B cell (primary cell): ENCODE measurements at places on chromosomes 5 and 9.

- no peaks in the 10 kb centered on the region for H3K4me1 ChIP-seq
- peak; percentile 10 for DNase-seq
- H3K36me3 ChIP-seq, result no peaks in the 10 kb centered on the region
- H3K4me3 ChIP-seq, result no peak overlapping the region
- H3K27me3 ChIP-seq, result no peaks in the 10 kb centered on the region
- H3K27ac ChIP-seq, result no peak overlapping the region
These were observed 91.4 kb upstream of the RANBP6 start for GRCh38 chr9:6106711-6107339.

DNA sequence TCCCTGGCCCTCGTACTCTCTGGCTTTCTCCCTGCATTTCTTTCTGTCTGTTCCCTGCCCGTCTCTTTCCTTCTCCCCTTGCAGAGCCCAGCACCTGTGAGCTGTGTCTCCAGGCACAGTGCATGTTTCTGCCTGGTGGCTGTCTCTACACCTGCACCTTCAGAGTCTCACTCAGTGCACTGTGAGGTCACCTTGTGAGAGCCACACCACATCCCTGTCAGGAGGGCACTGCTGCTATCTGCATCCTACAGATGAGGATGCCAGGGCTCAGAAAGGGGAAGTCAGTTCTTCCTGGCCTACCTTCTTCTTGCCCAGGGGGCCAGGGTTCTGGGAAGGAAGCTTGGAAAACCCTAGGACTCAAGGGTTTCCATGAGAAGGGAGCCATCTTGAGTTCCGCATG, 69.7 kb upstream of the NEURL1B start:
- H3K27me3 ChIP-seq, result no peaks in the 10 kb centered on the region
- DNase-seq, result no peak
- H3K36me3 ChIP-seq, result no peaks in the 10 kb centered on the region
- H3K4me1 ChIP-seq, result no peaks in the 10 kb centered on the region

DNA sequence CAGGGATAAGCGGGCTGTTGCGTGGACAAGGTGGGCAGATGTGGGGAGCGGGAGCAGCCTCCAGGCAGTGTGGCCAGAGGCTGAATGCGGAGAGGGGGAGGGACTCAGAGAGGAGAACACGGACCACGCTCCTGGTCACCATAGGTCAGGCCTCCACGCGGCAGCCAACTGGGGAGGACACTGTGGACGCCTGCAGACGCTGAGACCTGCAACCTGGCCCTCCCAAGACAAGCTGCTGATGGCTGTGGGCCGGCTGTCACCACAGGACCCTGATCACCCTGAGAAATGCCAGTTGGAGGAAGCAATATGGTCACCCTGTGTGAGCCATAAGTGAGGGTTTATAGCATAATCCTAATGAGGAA, 16.8 kb downstream of the LPCAT1 start:
- no peak for DNase-seq
- H3K4me1 ChIP-seq, result peaks cover 45% of the 10 kb centered on the region
- peak overlapping the region; percentile 71 for H3K27ac ChIP-seq

DNA sequence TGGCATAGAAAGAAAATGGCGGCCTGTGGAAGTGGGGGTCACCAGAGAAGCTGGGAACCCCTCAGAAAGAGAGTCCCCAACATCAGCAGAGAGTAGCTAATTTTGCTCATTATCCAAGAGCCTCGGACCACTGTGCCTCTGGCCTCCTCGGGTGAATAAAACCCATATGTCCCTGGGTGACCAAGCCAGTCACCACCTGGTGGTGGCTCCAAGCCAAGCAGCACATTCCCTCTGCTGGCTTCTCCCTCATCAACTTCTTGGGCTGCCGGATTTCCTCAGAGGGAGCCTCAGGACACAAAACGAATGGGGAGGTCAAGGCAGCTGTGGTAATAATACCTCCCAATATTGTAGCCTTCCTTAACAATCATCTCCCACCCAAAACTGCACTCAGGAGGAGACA, 242.5 kb downstream of the NFIB start:
- H3K36me3 ChIP-seq, result no peaks in the 10 kb centered on the region
- H3K4me3 ChIP-seq, result no peak overlapping the region
- no peaks in the 10 kb centered on the region for H3K4me1 ChIP-seq
- H3K27me3 ChIP-seq, result no peaks in the 10 kb centered on the region
- H3K27ac ChIP-seq, result no peak overlapping the region

DNA sequence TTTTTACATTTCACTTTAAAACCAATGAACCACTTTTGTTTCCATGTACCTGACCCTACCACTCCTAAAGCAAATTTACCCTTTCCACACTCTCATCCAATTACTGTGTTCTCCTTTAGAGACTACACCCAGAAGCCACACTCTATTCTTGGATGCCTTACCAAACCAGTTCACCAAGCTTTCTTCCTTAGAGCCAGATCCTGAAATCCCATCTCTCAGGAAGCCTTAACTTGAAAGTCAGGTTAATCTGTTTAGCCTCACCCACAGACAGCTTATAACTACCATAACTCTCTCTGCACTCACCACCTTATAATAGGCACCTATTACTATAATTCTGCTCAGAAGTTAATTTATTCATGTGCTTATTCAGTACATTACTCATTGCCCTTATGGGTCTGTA, 4.3 kb downstream of the CSNK1A1 start:
- no peak for DNase-seq
- H3K27me3 ChIP-seq, result no peaks in the 10 kb centered on the region
- H3K4me1 ChIP-seq, result peaks cover 30% of the 10 kb centered on the region
- peaks cover 4% of the 10 kb centered on the region for H3K36me3 ChIP-seq

GRCh38 chr9:114629563-114630090, 18.5 kb downstream of the TMEM268 start:
- H3K36me3 ChIP-seq, result peaks cover 19% of the 10 kb centered on the region
- no peak overlapping the region for H3K4me3 ChIP-seq
- H3K4me1 ChIP-seq, result no peaks in the 10 kb centered on the region
- H3K27ac ChIP-seq, result no peak overlapping the region
